ENCODE measurements at places on chromosomes 11 and 22.

- no peak for DNase-seq
Measured at GRCh38 chr11:78748918-78749690, 174.4 kb upstream of the NARS2 start.

DNA sequence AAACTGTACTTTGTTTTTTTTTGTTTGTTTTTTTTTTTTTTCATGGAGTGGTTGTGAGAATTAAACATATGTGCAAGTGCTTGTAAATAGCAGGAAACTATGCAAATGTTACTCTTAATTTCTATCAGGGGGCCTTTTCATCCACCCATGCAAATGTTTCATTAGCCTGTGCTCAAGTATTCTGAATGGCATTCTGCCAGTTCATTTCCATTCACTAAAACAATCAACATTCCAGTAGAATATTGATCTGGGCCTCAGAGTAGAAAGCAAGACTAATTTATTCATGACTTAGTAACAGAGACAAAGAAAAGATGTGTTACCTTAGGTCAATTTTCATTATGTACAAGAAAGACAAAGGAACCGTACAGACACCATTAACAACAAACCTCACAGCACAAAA is 971.4 kb downstream of the DLG2 start:
- no peak for DNase-seq

DNA sequence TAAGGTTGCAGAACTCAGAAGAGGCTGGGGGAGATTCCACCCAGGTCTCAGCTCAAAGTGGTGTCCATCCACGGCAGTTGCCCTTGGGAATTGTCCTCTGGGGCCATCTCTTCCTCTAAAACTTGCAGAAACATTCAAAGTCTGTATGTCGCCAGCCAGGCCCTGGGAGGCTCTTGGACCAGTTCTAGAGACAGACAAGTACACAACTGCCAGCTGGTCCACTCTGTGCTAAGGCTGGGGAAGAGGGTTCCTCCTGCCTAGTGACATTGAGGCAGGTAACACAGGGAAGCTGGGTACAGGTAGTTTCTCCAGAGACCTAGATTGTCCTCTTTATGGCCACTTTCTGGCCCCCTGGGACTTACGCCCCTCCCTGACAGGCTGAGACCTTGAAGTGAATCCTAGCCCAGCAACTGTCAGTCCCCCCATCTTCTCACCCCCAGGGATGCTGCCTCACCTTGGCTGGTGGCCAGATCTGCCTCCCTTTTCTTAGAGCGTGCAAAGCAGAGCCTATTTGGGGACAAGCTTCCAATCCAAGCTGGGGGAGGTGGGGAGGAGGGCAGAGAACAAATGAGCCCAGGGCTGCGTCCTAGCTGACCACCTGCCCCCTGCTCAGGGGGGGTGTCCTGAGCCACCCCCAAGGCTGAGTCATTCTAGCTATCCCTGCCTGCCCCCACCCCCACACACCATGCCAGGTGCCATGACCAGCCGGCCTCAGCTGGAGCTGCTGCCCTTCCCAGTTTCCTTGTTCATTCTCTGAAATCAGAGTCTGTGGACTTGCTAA is 8.4 kb downstream of the FAM83F start:
- no peak for DNase-seq

DNA sequence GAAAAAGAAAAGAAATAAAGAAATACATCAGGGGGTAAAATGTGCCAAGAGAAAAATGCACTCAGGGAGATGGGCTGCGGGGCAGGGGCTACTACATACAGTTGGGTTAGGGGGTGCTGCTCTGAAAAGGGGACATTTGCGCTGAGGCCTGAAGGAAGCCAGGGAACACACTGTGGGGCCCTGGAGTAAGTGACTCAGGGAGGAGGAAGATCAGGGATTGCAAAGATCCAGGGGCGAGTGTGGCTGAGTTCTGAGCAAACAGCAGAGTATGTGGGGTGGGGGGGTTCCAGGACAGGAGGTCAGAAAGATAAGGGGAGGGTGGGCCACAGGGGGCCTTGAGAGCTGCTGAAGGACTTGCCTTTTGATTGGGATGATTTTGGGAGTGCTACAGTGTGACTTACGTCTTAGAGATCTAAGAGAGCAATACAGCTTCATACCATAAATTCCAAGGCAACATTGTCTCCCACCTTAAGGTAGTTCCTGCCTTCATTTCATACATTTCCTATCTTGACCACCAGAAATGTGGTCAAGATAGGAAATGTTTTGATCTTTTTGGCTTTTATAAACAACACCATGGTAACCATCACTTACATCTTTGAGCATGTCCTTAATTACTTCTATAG is 5.8 kb downstream of the A4GALT start:
- no peak for DNase-seq

DNA sequence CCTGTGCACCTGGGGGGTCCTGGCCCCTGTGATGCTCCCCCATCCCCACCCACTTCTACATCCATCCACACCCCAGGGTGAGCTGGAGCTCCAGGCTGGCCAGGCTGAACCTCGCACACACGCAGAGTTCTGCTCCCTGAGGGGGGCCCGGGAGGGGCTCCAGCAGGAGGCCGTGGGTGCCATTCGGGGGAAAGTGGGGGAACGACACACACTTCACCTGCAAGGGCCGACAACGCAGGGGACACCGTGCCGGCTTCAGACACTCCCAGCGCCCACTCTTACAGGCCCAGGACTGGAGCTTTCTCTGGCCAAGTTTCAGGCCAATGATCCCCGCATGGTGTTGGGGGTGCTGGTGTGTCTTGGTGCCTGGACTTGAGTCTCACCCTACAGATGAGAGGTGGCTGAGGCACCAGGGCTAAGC is 20.0 kb upstream of the TALDO1 start:
- no peak for DNase-seq

GRCh38 chr22:43385770-43386641 is 25.8 kb upstream of the MPPED1 start:
- DNase-seq: peak; percentile 45

DNA sequence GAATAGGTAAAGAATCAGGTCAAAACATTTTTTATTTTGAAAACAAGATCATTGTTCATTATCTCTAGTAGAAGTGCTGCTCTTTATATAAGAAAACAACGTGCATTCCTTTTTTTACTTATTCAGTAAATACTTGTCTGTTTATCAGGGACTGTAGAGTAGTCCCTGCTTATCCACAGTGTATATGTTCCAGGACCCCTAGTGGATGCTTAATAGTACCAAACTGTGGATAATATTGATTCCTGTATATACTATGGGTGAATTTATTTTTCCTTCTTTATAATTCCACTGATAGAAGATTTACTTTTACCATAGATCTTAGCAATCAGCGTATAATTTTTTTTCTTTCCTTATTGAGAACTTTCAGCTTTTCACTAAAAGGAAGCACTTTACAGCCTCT is 32.6 kb downstream of the CEP295 start:
- no peak for DNase-seq

GRCh38 chr11:108654994-108655631 is 9.8 kb upstream of the DDX10 start:
- no peak for DNase-seq

- no peak for DNase-seq
Measured at GRCh38 chr11:107957109-107957588, 28.9 kb downstream of the RAB39A start.

DNA sequence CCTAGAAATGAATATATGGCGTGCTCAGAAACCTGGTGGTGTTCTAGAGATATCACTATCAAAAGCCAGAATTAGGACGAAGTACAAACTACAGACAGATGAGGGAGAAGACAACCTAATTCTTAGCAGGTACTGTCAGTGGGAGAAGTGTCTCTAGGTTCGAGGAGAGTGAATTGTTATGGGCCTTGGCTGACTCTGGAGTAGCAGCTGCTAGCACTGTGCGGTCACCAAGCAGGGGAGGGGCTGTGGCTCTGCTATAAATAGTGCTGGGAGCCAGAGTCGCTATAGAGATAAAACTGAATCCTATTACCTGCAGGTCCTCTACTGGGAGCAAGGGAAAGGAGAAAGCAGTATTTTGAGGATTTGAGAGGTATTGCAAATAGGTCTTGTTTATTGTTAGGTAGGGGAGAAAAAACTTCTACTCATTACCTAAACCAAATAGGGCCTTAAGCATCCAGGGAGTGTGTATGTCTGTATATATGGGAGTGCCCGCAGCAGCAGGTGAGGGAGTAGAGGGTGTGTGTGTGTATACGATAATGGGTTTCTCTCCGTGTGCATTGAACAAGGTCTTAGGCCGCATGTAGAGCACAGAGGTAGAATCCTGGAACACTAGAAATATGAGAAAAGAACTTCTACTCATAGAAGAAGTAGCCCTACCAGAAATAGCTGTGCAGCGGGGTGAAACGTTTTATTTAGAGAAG is 2.2 kb downstream of the MADD start:
- DNase-seq: no peak

- DNase-seq: no peak
Measured at GRCh38 chr11:87035976-87036583, 1.7 kb upstream of the TMEM135 start.

GRCh38 chr11:440065-441042 is 1.5 kb downstream of the ANO9 start:
- DNase-seq: no peak

DNA sequence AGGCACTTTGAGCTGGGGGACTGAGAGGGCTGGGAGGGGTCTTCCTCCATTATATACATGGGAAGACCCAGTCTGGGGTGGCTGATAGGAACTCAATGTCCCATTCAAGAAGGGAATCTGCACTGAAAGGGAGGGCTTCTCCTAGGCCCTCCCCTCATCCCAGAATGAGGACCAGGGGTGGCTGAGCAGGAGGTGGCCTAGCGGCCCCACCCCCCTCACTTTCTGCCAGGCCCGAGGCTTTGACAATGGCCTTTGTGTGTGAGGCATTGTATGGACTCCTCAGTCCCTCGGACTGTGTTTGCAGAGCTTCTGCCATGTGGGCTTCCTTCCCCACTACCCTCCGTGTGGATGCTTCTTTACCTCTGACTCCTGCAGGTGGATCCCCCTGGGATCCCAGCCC is 65.7 kb downstream of the NECTIN1 start:
- DNase-seq: peak; percentile 53

- DNase-seq: no peak
Measured at GRCh38 chr11:93361435-93361834, 30.9 kb downstream of the DEUP1 start.

- no peak for DNase-seq
Measured at GRCh38 chr11:46417711-46418110, 26.1 kb upstream of the CHRM4 start.

DNA sequence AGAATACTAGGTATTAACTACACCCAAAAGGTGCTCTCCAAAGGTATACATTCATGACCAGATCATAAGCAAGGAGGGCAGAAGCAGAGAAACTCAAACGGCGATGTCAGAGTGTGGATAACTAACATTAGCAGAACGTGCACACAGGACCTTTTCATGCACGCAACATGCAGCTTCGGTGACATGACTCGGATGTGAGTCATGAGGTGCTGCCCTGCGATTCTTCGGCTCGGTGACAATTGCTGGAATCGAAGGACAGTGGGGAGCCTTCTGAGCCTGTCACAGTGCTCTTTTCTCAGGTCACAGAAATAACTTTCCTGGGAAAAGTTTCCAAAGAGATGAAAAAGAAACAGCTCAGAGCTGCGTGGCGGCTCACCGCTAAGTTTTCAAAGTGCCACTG is 418.5 kb upstream of the SYN3 start:
- no peak for DNase-seq

DNA sequence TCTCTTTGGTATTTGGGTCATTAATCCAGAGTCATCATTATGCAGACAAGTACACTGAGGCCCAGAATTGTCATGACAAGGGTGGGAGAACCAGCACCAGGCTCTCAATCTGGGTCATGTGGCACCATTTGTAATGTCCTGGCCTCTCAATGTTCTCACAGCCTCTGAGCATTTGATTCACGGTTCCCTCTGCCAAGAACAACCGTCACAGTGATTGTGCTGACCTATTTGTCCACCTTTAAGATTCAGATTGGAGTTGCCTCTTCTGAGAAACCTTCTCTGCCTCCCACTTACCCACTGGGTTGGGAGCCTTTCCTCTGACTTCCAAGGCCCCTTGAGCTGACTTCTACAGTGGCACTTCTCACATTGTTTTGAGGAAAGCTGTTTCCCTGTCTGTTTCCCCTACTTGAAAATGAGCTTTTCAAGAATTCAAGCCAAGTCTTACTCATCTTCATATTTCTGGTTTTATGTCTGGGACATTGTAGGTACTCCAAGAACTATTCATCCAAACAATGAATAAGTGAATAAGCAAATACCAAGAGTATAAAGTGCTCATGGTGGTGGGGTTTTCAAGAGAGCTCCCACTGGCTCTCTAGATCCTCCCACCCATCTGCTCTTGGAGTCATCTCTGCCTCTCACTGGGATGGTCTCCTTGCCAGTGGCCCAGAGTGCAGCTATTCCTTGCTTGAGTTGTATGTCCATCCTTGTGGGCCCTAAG is 126.4 kb upstream of the E2F8 start:
- no peak for DNase-seq

GRCh38 chr11:122910775-122911174 is 28.2 kb downstream of the JHY start:
- DNase-seq: no peak

- DNase-seq: no peak
Measured at GRCh38 chr11:133732109-133732674, 113.1 kb downstream of the SPATA19 start.

DNA sequence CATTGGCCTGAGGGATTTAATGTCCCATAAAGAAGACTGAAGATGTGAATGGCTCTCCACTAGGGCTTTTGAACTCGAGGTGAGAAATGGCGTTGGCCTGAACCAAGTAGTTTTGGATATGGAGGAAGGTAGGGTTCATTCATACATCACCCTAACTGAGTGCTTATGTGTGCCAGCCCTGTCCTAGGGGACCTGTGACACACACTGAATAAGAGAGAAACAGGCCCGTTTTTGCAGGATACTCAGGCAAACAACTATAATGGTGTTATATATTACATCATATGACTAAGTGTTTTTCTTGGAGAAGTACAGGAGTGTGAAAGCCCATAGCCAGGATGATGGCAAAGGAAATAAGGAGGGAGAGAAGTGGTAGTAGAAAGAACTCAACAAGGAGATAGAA is 368.1 kb downstream of the TMEM135 start:
- no peak for DNase-seq

DNA sequence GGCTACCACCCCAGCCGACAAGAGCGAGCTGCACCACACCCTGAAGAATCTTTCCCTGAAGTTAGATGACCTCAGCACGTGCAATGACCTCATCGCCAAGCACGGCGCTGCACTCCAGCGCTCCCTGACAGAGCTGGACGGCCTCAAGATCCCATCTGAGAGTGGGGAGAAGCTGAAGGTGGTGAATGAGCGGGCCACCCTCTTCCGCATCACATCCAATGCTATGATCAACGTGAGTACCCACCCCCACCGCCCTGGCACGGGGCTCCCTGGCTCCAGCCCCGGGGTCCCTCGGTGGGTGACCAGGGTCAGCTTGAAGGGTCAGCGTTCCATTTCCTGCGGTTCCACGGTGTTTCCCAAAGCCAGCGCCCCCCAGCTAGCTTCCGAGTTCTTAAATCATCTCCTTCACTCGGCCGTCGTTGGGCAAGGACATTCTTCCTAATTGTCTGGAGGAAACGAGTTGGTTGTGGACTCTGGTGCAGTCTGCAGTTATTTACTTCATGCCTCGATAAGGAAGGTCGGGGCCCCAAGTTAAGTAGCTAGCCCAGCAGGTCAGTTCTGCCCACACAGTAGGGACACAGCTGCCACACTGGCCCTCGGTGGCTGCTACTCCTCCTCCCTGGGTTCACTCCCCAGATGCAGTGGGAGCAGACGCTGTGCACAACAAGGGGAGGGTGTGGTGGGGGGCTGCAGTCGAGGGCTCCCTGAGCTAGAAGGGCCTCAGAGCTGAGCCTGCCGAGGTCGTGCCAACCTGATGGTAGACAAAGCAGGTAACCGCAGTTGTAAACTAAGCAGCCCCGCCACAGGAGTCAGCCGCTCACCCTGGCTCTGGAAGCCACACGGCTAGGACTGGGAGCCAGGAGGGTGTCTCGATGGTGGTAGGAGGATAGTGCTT is 97.9 kb downstream of the MORC2 start:
- DNase-seq: no peak

All from C1 segment of cervical spinal cord (tissue), 14 donors.